ENCODE measurements at places on chromosomes 3 and 15.

- DNase-seq = no peak
These were observed 61.4 kb downstream of the TTC23 start for GRCh38 chr15:99187936-99188335.

DNA sequence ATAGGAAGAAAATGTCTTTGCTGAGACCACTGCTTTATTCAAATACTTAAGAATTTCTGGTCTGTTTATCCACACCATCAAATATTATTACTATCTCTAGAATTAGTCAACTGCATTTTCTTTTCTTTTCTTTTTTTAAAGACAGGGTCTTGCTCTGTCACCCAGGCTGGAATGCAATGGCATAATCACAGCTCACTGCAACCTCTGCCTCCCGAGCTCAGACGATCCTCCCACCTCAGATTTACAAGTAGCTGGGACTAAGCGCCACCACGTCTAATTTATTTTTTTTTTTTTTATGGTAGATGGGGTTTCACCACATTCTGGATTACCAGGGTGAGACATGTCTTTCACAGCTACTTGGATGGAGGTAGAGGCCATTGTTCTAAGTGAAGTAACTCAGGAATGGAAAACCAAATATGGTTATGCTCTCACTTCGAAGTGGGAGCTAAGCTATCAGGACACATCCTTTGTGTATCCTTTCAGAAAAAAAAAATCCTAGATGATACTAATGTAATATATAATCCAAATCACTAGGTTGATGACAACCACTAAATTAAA, 52.8 kb downstream of the STAG1 start:
- DNase-seq = no peak

DNA sequence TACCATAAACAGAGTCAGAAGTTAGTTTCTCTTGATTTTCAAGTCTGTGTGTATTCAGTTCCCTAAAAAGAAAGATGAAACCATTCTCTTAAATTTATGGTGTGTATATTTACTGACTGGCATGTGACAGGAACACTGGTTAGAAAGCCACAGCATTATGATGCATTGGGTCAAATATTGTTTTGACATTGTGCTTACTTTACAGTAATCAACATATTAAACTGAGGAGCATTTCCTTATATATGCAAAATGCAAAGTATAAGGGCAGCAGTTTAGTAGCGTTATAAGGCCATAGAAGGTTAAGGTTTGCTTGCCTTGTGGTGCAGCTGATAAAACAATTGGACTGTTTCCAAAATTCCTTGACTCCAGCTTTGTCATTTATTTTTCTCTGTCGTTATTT, 72.9 kb downstream of the EPHA3 start:
- DNase-seq = no peak

DNA sequence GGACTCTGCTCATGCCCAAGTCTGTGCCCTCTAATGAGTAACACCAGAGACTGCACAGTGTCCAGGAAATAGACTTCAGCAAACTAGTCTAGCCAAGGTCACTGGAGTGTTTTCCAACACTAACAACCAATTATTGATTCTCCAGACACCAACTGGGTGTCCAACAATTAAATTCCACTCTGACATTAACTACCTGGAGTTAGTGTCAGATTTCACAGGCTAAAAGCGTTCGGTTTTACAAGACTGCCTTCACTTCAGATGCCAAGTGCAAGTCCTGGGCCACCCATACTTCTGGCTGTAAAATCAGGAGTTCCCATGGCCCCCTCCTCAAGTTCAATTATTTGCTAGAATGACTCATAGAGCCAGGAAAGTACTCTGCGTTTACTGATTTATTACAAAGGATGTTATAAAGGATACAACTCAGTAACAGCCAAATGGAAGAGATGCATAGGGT, 20.8 kb upstream of the CFAP161 start:
- DNase-seq = no peak

- no peak for DNase-seq
These were observed 340.6 kb upstream of the GOLIM4 start for GRCh38 chr3:168436245-168436724.

DNA sequence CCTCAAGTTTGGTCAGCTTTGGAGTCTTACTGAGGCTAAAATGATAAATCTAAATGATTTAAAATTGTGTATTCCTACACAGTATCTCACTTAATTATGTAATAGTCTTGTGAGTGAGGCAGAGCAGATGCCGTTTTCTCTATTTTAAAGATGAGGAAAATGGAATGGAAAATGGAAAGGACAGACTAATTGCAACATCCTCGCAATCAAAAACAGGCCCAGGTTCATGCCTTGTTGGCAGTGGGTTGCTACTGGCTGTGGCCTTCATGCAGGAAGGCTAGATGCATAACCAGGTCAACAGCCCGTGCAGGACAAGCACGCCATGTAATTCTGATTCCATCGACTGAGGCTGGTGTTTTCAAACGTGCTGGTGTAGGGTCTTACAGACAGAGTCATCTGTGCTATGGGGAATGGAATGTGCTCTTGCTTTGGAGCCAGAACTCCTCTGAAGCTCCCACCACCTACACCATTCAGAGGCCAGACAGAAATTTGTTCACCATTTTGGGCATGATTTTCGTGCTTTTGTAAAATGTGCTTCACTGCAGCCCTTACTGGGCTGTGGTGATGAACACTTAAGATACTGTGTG, 37.9 kb downstream of the MLH1 start:
- DNase-seq = no peak

- DNase-seq = no peak
These were observed 156.8 kb downstream of the IMPG2 start for GRCh38 chr3:101163554-101163953.

- DNase-seq = peak; percentile 3
These were observed 42.3 kb downstream of the TM4SF18 start for GRCh38 chr3:149291178-149291577.

- DNase-seq = no peak
These were observed 270.0 kb downstream of the TBL1XR1 start for GRCh38 chr3:176927280-176927679.

GRCh38 chr15:52496776-52497470, 31.8 kb downstream of the MYO5A start:
- peak; percentile 34 for DNase-seq

DNA sequence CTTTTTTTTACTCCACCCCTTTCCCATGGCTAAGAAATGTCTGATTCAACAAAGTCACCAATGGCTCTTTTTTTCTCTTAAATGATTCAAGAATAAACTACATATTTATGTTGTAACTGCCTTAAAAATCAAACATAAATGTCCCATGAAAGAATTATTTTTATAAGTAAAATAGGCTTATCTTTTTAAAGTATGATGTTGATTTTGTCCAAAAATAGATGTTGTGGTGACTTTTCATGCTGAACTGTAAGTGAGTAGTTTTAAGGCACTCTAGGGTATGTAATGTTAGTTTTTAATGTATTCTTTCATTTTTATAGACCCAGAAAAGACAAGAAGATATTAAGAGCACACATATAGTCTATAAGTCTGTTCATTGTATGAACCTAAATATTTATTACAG, 594.9 kb downstream of the NLGN1 start:
- no peak for DNase-seq

GRCh38 chr15:38398134-38398533, 55.8 kb upstream of the FAM98B start:
- DNase-seq = peak; percentile 88

DNA sequence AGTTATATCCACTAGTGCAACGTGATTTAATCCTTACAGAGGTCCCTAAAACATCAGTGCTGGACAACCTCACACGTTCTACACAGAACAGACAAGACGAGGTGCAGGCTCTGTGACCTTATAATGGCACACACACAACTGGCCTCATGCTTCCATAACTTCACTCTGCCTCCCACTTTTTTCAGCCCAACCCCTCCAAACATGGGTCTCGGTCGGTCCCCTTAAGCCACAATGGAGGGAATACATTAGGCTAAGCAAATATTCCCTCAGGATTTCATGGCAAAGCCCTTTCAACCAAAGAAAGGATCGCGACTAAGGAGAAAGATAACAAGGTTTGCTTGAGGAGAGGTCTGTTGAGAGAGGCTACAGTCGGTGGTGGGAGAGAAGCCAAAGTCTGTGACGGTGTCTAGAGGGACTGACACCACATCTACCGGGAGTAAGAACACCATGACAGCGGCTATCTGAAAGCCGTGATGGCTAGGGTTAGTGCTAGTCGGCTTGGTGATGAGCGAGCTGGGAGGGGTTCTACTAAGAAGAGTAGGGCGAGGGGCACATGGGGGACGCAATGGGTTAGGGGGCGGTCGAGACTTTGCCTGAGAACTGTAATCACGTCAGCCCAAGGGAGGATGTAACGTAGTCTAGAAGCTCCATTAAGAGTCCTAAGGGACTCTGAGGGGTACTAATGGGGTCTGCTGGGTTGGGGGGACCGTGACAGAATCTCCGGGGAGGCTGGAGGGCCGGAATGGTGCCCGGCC, 1.0 kb downstream of the MYO9A start:
- DNase-seq = peak; percentile 50

- peak; percentile 71 for DNase-seq
These were observed 47.9 kb downstream of the PIK3CA start for GRCh38 chr3:179196098-179196497.

DNA sequence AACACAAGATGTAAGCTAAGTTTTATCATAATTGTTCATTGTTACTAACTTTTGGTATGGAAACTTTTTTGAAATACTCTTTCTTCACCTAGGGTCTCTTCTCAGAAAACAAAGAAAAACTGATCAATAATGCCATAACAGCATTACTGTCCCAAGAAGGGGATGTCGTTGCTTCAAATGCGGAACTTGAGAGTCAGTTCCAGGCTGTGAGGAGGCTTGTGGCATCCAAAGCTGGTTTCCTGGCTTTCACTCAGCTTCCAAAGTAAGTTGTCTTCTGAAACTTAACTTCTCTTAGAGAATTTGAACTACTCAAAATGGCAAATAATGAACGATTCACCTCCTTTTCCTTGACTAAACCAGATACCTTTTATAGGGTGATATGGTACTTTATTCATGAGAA, 39.3 kb downstream of the DNAJC13 start:
- no peak for DNase-seq

DNA sequence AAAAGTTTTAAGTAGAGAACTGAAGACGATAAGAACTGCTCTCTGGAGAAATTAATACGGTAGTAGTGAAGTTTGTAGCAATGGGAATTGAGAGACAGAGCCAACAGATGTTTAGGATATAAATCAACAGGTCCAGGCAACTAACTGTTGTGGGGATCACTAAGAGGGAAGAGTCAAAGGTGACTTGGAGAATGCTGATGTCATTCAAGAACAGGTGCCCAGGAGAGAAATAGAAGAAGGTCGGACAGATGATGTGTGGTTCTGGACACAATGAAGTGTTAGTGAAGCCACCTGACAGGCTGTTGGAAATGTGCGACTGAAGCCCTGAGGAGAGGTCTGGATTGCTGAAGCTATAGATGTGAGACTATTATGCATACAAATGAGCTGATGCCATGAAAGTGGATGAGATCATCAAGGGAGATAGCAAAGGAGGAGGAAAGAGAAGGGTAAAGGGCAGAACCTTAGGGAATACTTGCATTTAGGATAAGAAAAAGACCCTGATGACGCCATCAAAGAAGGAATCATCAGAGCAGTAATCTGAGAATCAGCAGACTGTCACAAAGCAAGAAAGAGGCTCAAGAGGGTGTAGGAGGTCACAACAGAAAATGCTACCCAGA, 183.7 kb downstream of the FRMD5 start:
- no peak for DNase-seq

- no peak for DNase-seq
These were observed 762.7 kb downstream of the NTRK3 start for GRCh38 chr15:87493803-87494202.

- DNase-seq = no peak
These were observed 40.0 kb downstream of the ARRDC4 start for GRCh38 chr15:98000249-98001203.

DNA sequence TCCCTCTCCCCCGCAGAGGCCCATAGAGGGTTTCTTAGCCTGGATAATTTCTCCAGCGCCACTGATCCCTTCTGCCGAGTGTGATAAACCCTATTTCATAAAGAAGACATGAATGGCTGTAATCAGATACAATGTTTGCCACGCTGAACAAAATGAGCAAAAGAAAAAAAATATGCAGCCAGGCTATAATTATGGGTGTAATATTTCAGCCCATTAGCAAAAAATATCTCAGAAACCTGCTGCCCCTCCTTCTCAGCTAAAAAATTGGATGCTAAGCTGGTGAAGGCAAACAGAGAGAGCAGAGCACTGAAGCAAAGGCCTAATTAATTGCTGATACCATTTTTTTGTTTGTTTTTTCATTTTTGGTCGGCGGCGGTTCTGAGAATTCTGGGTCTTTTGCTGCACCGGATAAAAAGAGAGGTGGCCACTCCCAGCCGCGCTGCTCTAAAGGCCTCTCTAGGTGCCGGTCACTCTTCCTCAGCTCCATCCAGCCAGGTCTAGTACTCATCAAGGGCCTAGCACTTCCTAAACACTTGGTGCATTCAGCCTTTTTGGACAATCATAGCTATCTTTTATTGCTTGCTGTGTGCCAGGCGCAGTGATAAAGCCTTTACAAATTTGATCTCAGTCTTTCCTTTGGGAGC, 128.7 kb upstream of the TLE3 start:
- no peak for DNase-seq

- no peak for DNase-seq
These were observed 42.5 kb upstream of the ABHD10 start for GRCh38 chr3:111936191-111936841.

GRCh38 chr15:64572856-64573255, 112.5 kb downstream of the ZNF609 start:
- no peak for DNase-seq

- DNase-seq = no peak
These were observed 610.2 kb downstream of the TBL1XR1 start for GRCh38 chr3:176587089-176587488.

DNA sequence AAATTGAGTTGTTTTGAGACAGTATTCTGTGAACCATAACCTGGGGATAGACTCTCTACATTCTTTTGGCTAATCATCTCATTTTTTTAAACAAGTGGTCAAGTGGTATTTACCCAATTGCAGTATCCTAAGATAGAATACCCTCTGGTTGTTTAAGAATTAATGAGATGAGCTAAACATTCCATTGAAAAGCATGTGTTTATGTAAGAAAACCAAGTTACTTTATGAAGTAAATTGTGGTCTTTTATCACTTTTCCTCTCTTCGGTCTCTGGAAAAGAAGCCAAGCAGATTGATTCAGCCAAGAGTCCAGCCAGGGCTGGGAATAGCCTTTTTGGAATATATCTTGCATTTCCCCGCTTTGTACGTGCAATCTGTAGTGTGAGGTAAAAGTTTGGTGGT, 185.7 kb upstream of the TOPAZ1 start:
- no peak for DNase-seq

DNA sequence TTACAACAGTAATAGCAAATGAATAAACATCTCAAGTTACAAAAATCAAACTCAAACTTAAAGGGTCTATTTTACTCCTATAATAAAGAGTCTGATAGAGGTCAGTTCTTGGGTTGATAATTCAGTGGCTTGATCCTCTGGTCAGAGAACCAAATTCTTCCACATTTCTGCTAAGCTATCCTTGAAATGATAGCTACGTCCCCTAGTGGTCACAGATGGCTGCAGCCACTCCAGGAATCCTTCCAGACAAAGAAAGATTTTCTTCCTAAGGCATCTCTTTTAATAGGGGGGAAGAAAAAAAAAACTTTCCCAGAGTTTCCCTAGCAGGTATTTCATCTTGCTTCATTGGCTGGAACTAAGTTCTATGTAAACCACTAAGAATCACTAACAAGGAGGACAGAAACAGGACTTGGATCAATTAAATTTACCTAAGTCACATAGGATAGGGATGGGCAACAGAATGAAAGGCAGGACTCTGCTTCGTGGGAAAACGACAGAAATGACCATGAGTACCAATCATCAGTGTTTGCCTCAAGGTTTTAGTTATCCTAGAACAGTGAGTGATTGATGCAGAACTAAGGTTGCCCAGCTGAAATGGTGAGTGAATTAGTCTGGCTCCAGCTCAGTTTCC, 160.7 kb downstream of the STAC start:
- no peak for DNase-seq

GRCh38 chr3:58421004-58421403, 12.6 kb downstream of the PDHB start:
- DNase-seq = no peak

Data from dermis microvascular lymphatic vessel endothelial cell (primary cell).